ENCODE measurements at places on chromosomes 2 and 18. TPM values are rescaled to one million over a fixed set of nuclear protein-coding genes. Genes with fewer than 3 reads are reported as not detected.
A peak's percentile ranks its signal among the peaks of the same experiment; 100 is the strongest.

DNA sequence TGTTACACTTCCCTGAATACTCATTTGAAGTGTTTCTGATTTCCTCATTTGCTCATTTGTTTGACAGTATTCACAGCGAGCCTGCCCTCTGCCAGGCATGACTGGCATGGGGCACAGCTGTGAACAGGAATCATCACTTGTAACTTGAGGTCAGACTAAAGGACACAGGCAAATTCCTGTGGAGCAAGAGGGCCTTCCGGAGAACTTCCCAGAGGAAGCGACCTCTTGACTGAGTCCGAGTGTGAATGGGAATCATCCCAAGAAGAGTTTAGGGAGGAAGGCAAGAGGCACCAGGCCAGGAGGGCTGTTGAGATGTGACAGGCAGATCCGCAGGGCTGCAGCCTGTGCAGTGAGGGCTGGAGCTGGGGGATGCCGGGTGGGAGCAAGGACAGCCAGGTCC lies 45.4 kb downstream of the LIMS1 start:
- H3K27ac ChIP-seq: peak overlapping the region; percentile 49
- H3K4me1 ChIP-seq: peaks cover 54% of the 10 kb centered on the region
- no peak overlapping the region for H3K4me3 ChIP-seq
- no peaks in the 10 kb centered on the region for H3K27me3 ChIP-seq
- no peaks in the 10 kb centered on the region for H3K36me3 ChIP-seq

Gene LYG2
- not detected for total RNA-seq

DNA sequence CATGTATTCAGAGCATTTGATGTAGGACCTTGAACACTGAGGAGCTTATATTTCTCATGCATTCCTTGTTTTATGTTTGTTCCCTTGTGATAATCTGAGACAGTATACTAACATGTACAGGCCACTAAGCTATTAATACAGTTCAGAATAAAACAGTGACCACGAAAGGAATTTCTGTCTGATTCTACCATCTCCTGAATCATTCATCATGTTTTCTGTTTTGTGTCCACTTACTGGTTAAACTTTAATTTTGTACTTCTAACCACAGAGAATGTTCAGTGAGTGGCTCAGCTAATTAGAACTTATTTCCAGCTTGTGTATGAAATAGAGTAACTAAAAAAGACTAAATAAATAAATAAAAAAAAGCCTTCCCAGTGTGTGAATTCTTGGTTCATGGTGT lies 110.4 kb downstream of the LRP1B start:
- H3K36me3 ChIP-seq: no peaks in the 10 kb centered on the region
- no peaks in the 10 kb centered on the region for H3K4me1 ChIP-seq
- H3K27ac ChIP-seq: no peak overlapping the region
- H3K27me3 ChIP-seq: no peaks in the 10 kb centered on the region

Gene MAP3K19
- total RNA-seq: not detected

Gene MORN2
- total RNA-seq: 18.0 TPM

DNA sequence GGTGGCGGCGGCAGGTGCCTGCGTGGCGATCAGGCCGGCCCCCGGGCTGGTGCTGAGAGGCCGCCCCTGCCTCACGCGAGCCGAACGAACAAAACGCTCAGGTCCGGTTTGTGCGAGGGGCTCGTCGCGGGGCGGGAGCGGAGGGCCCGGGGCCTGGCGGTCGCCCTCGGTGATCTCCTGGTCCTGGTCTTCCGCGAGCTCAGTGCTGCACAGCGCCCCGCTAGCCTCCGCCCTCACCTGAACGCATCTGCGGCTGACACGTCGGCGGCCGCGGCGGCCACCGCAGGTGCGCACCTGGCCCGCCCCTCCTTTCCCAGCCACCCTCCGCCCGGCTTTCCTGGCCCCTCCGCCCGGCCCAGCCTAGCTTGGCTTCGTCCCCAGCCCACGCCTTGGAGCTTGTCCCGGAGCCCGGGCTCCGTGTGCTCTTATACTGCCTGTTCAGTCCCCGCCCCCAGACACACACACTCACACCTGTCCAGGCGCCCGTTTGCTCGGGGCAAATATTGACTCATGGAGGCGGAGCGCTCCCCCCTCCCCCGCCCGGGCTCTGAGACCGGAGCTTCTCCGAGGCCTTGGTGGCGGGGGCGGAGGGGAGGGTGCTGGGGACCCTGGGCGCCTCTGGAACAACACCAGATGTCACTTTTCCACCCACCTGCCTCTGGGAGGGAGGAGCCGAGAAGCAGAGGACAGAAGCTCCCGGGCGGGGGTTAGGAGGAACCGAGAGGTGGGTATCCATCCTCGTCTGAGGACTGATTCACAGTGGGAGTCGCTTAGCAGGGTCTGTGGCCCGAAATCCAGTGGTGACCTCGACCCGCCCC lies 8.6 kb upstream of the CRYBA2 start:
- DNase-seq: no peak
- H3K4me1 ChIP-seq: no peaks in the 10 kb centered on the region
- H3K27ac ChIP-seq: no peak overlapping the region
- peaks cover 75% of the 10 kb centered on the region for H3K27me3 ChIP-seq

Gene PPM1B
- total RNA-seq: 39.4 TPM

DNA sequence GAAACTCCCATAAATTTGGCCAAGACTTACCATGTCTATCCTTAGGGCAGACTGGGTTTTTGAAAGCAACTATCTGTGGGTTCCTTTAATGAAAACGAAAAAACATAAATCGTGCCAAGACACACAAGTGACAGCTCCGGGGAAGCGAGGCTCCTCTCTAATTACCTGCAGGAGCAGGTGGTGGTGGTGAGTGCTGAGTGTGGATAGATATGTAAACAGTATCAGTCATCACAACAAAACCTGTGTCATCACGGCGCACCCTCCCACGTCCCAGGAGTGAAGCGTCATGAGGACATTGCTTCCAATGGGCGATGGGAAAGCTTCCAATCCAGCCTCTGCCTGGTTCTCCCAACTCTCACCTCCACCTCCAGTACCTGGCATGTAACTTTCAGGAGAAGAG lies 31.3 kb downstream of the ACKR3 start:
- H3K4me3 ChIP-seq: no peak overlapping the region
- DNase-seq: no peak

DNA sequence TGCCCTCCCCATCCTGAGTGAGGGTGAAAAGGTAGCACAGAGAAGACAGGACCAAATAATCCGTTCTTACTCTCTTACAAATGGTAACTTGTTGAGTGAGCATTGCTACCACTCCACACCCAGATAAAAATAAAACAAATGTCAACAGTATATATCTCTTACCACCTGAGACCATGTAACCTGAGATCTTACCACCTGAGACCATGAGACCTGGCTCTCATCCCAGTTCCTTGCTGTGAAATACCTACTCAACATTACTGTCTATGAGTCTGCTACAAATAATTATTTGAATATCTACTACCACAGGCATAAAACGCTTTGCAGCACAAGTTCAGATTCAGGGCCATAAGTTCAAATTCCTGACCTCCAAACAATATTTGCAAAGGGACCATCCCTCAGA lies 234.7 kb downstream of the C1D start:
- no peak overlapping the region for H3K27ac ChIP-seq
- H3K36me3 ChIP-seq: no peaks in the 10 kb centered on the region
- no peak for DNase-seq
- H3K4me1 ChIP-seq: no peaks in the 10 kb centered on the region
- H3K4me3 ChIP-seq: no peak overlapping the region
- H3K27me3 ChIP-seq: no peaks in the 10 kb centered on the region

DNA sequence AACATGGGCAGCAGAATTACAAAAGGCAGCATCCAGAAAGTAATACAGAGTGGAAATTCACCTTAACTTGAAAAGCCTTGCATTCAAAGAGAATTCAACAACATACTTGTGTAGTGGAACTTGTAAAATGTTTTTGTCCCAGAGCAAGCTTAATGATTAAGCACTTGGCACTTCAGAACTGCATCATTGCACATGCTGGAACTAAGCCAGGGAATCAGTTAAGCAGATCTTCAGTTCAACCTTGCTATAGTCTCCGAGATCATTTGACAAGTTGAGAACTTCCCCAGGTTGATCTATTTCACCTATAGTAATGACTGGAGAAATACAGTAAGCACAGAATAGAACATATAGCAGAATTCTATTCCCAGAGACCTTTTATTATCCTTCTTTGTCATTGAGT lies 1337.2 kb upstream of the NXPH2 start:
- no peak overlapping the region for H3K27ac ChIP-seq
- no peak for DNase-seq
- H3K27me3 ChIP-seq: no peaks in the 10 kb centered on the region
- no peaks in the 10 kb centered on the region for H3K4me1 ChIP-seq
- no peaks in the 10 kb centered on the region for H3K36me3 ChIP-seq

DNA sequence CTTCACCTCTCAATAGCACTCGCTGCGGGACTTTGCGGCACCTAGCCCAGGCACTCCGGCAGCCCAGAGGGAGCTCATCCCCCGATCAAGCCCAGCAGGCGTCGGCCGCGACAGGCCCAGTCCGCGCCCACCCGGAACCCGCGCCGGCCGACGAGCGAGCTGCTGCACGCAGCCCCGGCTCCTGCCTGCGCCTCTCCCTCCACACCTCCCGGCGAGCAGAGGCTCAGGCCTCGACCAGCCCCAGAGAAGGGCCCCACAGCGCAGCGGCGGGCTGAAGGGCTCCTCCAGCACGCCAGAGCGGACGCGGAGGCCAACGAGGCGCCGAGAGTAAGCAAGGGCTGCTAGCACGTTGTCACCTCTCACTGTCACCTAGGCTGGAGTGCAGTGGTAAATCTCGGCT lies 63.5 kb downstream of the KIAA2012 start:
- no peak for DNase-seq
- H3K36me3 ChIP-seq: no peaks in the 10 kb centered on the region
- H3K27ac ChIP-seq: no peak overlapping the region
- no peaks in the 10 kb centered on the region for H3K27me3 ChIP-seq
- peaks cover 36% of the 10 kb centered on the region for H3K4me1 ChIP-seq

GRCh38 chr2:2714408-2714807 lies 383.3 kb upstream of the MYT1L start:
- H3K4me1 ChIP-seq: no peaks in the 10 kb centered on the region
- no peaks in the 10 kb centered on the region for H3K27me3 ChIP-seq
- DNase-seq: no peak
- H3K36me3 ChIP-seq: no peaks in the 10 kb centered on the region
- H3K4me3 ChIP-seq: no peak overlapping the region

- H3K36me3 ChIP-seq: no peaks in the 10 kb centered on the region
- H3K4me3 ChIP-seq: no peak overlapping the region
- no peak overlapping the region for H3K27ac ChIP-seq
- no peaks in the 10 kb centered on the region for H3K4me1 ChIP-seq
- H3K27me3 ChIP-seq: no peaks in the 10 kb centered on the region
- peak; percentile 38 for DNase-seq
These were observed 18.4 kb downstream of the MREG start for GRCh38 chr2:215994911-215995310.

DNA sequence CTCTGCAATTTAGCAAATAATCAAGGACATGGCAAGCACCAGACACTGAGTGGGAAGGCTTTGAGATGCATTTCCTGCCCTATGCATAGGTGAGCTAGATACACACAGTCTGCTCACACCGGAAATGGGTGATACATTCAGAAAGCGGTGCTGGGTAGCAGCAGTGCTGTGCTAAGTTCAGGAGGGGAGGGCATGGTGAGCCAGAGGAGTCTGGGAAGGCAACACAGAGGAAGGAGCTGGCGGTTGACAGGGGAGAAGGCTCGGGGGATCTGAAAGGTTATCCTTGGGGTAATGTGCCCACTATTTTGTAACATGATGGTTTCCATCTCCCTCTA lies 57.4 kb upstream of the EPAS1 start:
- H3K4me1 ChIP-seq: no peaks in the 10 kb centered on the region
- DNase-seq: no peak
- no peak overlapping the region for H3K4me3 ChIP-seq
- H3K27ac ChIP-seq: no peak overlapping the region
- H3K36me3 ChIP-seq: no peaks in the 10 kb centered on the region

Gene MTIF2
- 23.1 TPM for total RNA-seq

GRCh38 chr2:33848486-33848885 lies 249.4 kb upstream of the FAM98A start:
- peaks cover 12% of the 10 kb centered on the region for H3K4me1 ChIP-seq
- no peak overlapping the region for H3K4me3 ChIP-seq
- H3K27ac ChIP-seq: peak overlapping the region; percentile 73
- no peaks in the 10 kb centered on the region for H3K27me3 ChIP-seq

DNA sequence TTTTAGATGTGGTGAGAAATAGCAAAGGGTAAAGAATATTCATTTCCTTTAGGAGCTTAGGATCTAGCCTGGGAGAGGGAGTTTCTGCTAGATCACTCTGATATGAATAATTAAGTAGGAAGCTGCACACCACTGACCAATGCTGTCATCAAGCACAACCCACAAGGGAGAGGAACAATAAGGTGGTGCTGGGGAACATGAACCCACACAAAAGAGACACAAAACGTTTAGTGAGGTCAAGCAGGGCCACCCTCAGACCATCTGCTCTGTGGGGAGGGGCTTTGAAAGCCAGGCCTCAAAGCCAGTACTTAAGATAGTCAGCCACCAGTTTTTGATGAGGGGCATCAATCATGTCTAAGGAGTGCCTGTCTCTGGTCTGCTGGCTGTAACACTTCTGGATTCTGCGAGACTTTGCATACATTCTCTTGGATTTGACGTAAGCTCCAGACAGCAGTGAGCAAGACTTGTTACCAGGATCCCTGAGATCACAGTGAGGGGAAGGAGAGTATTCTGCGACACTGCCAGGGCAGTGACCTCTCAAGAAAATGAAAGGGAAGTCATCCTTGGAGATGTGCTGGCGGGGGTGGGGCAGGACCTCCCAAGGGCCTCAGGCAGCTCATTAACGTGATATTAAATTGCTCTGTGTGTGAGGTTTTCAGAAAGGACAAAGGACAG lies 127.0 kb downstream of the CCBE1 start:
- H3K27ac ChIP-seq: no peak overlapping the region
- no peak overlapping the region for H3K4me3 ChIP-seq
- DNase-seq: peak; percentile 19
- no peaks in the 10 kb centered on the region for H3K36me3 ChIP-seq
- peaks cover 4% of the 10 kb centered on the region for H3K4me1 ChIP-seq

Gene FSHR
- 0.38 TPM for total RNA-seq

DNA sequence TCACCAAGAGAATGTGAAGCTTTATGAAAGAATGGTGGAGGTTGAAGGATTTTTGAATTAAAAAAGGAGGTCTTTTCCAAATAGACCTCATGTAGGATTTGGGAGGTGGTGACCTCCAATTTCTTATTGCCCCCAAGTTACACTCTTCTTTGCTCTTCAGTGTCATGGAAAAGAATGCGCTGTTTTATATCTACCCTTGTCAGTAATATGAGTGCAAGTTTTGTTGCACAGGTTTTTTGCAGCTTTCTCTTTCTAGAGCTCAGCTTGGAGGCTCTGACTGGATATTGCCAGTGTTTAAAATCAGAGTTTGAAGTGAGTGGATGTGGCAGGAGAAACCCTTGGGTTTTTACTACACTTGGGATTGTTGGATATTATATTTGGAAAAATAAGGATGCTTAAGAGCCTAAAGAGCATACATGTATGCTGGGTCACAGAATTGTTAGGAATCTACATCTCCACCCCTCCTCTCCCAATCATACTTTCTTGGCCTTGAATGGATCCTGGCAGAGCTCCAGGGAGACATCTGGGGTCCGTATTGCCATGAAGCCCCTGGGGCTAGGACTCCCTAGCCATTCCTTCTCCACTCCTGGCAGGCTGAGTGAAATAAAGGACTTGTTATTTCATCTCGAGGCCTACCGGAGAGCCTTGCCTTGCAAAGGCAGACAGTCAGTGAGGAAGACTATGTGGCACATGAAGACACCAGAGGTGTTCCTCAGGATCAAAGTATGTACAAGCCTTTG lies 43.8 kb downstream of the APOB start:
- H3K4me1 ChIP-seq: no peaks in the 10 kb centered on the region
- H3K27me3 ChIP-seq: no peaks in the 10 kb centered on the region
- no peak overlapping the region for H3K4me3 ChIP-seq
- H3K27ac ChIP-seq: no peak overlapping the region
- no peaks in the 10 kb centered on the region for H3K36me3 ChIP-seq

GRCh38 chr18:25284861-25285550 lies 67.0 kb downstream of the ZNF521 start:
- H3K4me1 ChIP-seq: peaks cover 22% of the 10 kb centered on the region
- peak; percentile 14 for DNase-seq
- no peaks in the 10 kb centered on the region for H3K36me3 ChIP-seq
- H3K4me3 ChIP-seq: no peak overlapping the region

Gene ZNF396
- 1.4 TPM for total RNA-seq

Gene FAM110C
- 1.4 TPM for total RNA-seq

Gene CYRIA
- 4.9 TPM for total RNA-seq

Data from astrocyte (in vitro differentiated cells and primary cell).